ENCODE measurements at places on chromosomes 2 and 18. TPM values are rescaled to one million over a fixed set of nuclear protein-coding genes. Genes with fewer than 3 reads are reported as not detected.

Gene ELOA2
- 0.38 TPM for total RNA-seq

GRCh38 chr2:126769118-126769517 is 113.2 kb downstream of the GYPC start:
- no peak for DNase-seq
- no peaks in the 10 kb centered on the region for H3K36me3 ChIP-seq
- no peaks in the 10 kb centered on the region for H3K27me3 ChIP-seq
- no peak overlapping the region for H3K27ac ChIP-seq
- H3K4me1 ChIP-seq = no peaks in the 10 kb centered on the region

DNA sequence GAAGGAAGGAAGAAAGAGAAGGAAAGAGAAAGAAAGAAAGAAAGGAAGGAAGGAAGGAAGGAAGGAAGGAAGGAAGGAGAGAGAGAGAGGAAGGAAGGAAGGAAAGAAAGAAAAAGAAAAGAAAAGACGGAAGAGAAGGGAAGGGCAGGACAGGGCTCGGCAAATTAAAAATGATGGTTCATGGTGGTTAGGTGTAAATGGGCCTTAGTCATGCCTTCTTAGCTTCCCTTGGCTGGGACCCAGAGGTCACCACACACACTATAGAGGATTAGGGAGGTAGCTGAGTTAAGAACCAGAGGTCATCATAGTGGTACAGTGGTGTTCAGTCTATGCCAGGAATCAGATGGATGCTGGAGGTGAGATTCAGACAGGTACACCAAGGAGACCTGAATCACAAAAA is 9.3 kb upstream of the ATL2 start:
- H3K27me3 ChIP-seq = no peaks in the 10 kb centered on the region
- no peak overlapping the region for H3K4me3 ChIP-seq
- no peak for DNase-seq
- H3K4me1 ChIP-seq = no peaks in the 10 kb centered on the region
- no peak overlapping the region for H3K27ac ChIP-seq

DNA sequence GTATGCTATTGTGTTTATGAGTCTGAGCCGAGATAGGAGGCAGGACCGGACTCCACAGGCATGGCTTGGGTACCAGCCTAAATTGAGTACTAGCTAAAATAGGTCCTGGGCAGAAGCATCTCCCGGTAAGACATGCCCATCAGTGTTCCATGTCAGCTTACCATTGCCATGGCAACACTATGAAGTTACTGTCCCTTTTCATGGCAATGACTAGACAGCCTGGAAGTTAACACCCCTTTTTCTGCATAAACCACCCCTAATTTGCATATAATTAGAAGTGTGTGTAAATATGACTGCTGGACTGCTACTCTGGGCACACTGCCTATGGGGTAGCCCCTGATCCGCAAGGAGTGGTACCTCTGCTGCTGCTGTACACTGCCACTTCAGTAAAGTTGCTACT is 1005.1 kb upstream of the FAM98A start:
- no peak overlapping the region for H3K27ac ChIP-seq
- no peak for DNase-seq
- H3K36me3 ChIP-seq = no peaks in the 10 kb centered on the region
- H3K27me3 ChIP-seq = no peaks in the 10 kb centered on the region
- H3K4me3 ChIP-seq = no peak overlapping the region

DNA sequence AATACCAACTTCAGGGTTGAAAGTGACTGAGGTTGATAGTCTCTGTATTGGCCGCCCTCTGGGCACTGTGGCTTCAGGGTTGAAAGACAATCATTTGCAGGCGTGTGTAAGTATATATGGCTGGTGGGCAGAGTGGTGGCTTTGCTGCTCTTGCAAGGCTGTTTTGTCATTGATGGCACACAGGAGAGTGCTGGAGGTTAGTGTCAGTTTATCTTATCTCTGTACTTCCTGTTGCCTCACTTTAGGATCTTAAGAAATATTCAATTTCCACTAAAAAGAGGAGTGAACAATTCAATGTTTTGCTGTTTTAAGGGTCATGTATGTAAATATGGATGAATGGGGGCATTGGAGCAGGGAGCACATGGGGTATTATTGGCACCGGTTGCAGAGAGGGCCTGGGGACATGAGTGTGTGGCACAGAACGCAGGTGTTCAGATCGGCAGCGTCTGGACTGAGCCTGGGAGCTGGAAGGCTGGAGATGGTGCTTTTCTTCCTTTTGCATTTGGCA is 51.5 kb downstream of the NCK2 start:
- no peak for DNase-seq
- H3K36me3 ChIP-seq = no peaks in the 10 kb centered on the region
- no peaks in the 10 kb centered on the region for H3K27me3 ChIP-seq
- peak overlapping the region; percentile 85 for H3K27ac ChIP-seq

GRCh38 chr2:60989259-60989658 is 28.3 kb upstream of the PEX13 start:
- H3K27me3 ChIP-seq = no peaks in the 10 kb centered on the region
- H3K27ac ChIP-seq = no peak overlapping the region
- H3K4me1 ChIP-seq = no peaks in the 10 kb centered on the region
- DNase-seq = no peak
- H3K36me3 ChIP-seq = no peaks in the 10 kb centered on the region

- H3K4me3 ChIP-seq = peak overlapping the region; percentile 48
- H3K4me1 ChIP-seq = peaks cover 78% of the 10 kb centered on the region
- H3K36me3 ChIP-seq = no peaks in the 10 kb centered on the region
- no peaks in the 10 kb centered on the region for H3K27me3 ChIP-seq
- H3K27ac ChIP-seq = peak overlapping the region; percentile 92
- DNase-seq = no peak
Observed at GRCh38 chr2:217964275-217965161, 38.3 kb downstream of the TNS1 start.

Gene SPHKAP
- not detected for total RNA-seq

GRCh38 chr2:69948032-69948962 is 13.1 kb downstream of the ASPRV1 start:
- no peaks in the 10 kb centered on the region for H3K27me3 ChIP-seq
- H3K4me1 ChIP-seq = peaks cover 7% of the 10 kb centered on the region
- H3K27ac ChIP-seq = no peak overlapping the region

GRCh38 chr18:11859903-11860407 is 8.7 kb downstream of the CHMP1B start:
- H3K27me3 ChIP-seq = no peaks in the 10 kb centered on the region
- no peak overlapping the region for H3K27ac ChIP-seq
- H3K4me1 ChIP-seq = peaks cover 16% of the 10 kb centered on the region
- H3K36me3 ChIP-seq = no peaks in the 10 kb centered on the region
- DNase-seq = no peak
- H3K4me3 ChIP-seq = no peak overlapping the region

DNA sequence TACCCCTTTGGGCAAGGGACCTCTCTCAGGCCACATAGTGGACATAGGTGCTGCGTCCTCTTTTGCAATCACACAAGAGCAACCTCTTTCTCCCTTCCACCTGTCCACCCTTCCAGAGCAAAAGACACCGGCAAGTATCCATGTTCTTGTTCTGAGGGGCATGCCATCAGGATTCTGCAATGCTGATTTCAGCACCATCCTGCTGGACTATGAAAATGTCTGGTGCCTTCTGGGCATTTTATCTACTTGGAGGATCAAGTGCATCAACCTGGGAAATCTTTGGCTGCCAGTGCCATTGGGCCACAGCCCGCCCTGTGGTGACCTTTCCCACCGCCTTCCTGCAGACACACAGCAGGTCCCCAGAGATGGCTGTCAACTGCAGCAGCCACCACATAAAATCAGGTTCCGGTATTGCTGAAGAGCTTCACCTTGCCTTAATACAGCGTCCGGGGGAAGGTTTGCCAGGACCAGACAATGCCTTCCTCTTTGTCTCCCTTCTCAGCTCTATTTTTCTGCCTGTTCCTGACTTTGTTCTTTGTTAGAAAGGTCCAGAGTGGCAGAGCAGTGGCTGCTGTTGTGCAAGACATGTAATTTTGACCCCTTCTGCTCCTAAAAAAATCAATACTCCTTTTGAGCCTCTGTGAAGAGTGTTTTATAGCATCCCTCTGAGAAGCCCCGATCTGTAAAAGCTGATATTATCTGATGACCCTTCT is 18.5 kb upstream of the BOD1L2 start:
- H3K4me3 ChIP-seq = no peak overlapping the region
- H3K36me3 ChIP-seq = no peaks in the 10 kb centered on the region
- no peak for DNase-seq
- H3K27me3 ChIP-seq = peaks cover 43% of the 10 kb centered on the region

Gene DSC3
- 311 TPM for total RNA-seq

GRCh38 chr2:120546048-120546864 is 189.4 kb upstream of the GLI2 start:
- no peak for DNase-seq
- H3K27me3 ChIP-seq = no peaks in the 10 kb centered on the region
- H3K4me1 ChIP-seq = peaks cover 2% of the 10 kb centered on the region

GRCh38 chr2:20052861-20053281 is 1.4 kb upstream of the LAPTM4A start:
- no peaks in the 10 kb centered on the region for H3K27me3 ChIP-seq
- peak overlapping the region; percentile 98 for H3K27ac ChIP-seq
- H3K4me3 ChIP-seq = peak overlapping the region; percentile 96
- DNase-seq = peak; percentile 11
- H3K4me1 ChIP-seq = peaks cover 18% of the 10 kb centered on the region

Gene DOK6
- total RNA-seq = not detected

DNA sequence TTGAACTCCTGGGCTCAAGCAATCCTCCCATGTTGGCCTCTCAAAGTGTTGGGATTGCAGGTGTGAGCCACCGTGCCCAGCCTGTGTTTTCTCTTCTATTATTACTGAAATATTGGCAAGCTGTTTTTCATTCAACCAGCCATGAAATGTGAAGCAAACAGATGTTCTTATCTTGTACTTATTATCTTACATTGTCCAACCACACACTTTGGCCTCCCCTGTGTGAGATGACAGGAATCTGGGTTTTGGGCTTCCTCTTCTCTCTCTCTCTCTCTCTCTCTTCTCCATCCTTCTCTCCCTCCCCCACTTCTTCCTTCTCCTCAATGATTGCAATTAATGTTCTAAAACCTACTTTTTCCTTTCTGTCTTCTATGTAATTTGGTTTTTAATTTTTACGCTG is 33.1 kb downstream of the RAMP1 start:
- no peak overlapping the region for H3K27ac ChIP-seq
- no peaks in the 10 kb centered on the region for H3K27me3 ChIP-seq
- H3K4me1 ChIP-seq = peaks cover 65% of the 10 kb centered on the region
- H3K4me3 ChIP-seq = no peak overlapping the region

GRCh38 chr2:190812506-190813294 is 67.9 kb upstream of the GLS start:
- no peak overlapping the region for H3K27ac ChIP-seq
- no peaks in the 10 kb centered on the region for H3K27me3 ChIP-seq
- H3K4me1 ChIP-seq = no peaks in the 10 kb centered on the region
- no peak for DNase-seq

GRCh38 chr2:207041279-207041678 is 102.0 kb downstream of the CPO start:
- no peaks in the 10 kb centered on the region for H3K36me3 ChIP-seq
- no peaks in the 10 kb centered on the region for H3K27me3 ChIP-seq
- H3K27ac ChIP-seq = peak overlapping the region; percentile 60

Gene SERPINB12
- total RNA-seq = 1.5 TPM

Gene ANKRD62
- 0.27 TPM for total RNA-seq

DNA sequence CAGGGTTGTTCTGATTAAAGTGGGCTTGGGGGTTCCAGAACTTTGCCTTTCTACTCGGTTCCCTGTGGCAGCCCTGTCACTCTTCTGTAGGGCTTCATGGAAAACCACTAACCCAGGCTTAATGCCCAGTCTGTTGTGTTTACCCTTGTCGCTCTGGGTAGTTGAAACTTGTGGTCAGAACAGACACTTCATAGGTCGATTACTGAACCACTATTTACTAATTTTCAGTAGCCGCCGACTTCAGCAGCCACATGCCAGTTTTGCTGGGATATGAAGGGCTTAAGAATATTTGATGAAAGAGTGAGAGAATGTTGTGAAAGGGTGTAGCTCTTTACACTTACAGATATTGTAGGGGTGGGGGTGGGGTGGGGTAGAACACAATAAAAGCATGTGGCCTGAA is 362.3 kb downstream of the RND3 start:
- no peak for DNase-seq
- H3K36me3 ChIP-seq = no peaks in the 10 kb centered on the region
- no peak overlapping the region for H3K4me3 ChIP-seq
- H3K4me1 ChIP-seq = peaks cover 6% of the 10 kb centered on the region
- no peaks in the 10 kb centered on the region for H3K27me3 ChIP-seq

- no peaks in the 10 kb centered on the region for H3K36me3 ChIP-seq
- no peak overlapping the region for H3K4me3 ChIP-seq
- no peak for DNase-seq
- no peak overlapping the region for H3K27ac ChIP-seq
- H3K27me3 ChIP-seq = no peaks in the 10 kb centered on the region
- peaks cover 28% of the 10 kb centered on the region for H3K4me1 ChIP-seq
Observed at GRCh38 chr2:113184531-113185230, 10.9 kb downstream of the PSD4 start.

Gene ID2
- 37.7 TPM for total RNA-seq

Data from esophagus squamous epithelium (tissue), 5 donors.